Activated T-helper 2 cell treated with anti-CD3 and anti-CD28 coated beads, Interferon-gamma antibody, Interleukin-2, Interleukin-4, amounts not matched to agents 10 μg/mL and 5 μg/mL and 100 μg/mL, durations not matched to agents 14 hours and 24 hours and 36 hours (primary cell): ENCODE measurements at places on chromosomes 2 and 18.
A peak's percentile ranks its signal among the peaks of the same experiment; 100 is the strongest.

DNA sequence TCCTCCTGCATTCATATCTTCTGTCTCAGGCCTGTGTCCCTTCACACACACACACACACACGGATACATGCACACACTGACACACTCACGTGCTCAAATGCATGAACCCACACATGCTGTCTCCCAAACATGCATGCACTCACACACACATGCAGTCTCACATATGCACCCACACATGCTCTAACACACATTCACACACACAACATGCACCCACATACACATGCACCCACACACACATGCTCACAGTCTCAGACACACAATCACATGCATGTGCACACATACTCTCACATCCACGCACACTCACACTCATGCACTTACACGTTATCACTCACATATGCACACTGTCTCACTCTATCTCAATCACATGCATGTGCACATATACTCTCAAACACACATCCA is 1.9 kb upstream of the CD226 start:
- no peak for DNase-seq

DNA sequence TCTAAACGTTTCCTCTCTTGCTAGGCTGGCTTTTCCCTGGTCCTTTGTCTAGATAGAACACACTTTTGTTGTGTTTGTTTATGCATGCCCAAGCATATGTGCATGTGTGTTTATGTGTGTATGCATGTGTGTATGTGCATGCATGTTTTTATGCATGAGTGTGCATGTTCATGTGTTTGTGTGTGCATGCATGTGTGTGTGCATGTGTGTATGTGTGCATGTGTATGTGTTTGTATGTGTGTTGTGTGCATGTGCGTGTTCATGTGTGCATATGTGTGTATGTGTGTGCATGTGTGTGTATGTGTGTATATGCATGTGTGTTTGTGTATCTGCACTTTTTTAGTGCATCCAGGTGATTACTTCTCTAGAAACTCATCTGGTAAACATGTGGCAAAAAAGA is 558.0 kb downstream of the GALR1 start:
- DNase-seq: no peak

DNA sequence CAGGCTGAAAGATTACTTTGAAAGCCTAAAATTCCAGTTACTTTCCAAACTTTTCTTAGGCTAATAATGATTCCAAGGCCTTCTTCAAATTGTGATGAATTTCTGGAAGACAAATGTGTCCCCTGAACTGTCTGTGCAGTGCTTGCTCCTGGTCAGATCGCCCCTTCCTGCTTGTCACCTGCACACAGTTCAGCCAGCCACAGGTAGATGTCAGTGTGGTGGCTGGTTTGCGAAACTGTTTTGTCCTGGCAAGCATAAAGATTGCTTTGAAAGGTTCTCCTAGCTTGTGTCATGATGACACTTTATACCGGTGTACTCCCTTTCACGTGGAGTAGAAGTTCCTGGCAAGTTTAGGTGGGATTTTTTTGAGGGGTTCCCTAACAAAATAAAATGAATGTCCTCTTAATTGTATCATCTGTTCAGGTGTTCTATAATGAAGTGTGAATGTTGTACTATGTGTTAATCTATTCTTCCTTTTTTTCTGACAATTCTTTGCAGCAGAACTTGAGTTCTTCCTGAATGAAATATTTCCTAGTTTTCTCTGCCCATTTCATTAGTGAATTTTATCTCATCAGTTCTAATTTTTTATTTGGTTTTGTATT is 298.8 kb downstream of the ZNF407 start:
- no peak for DNase-seq

GRCh38 chr2:143608758-143609157 is 479.5 kb downstream of the ARHGAP15 start:
- DNase-seq: no peak

GRCh38 chr2:128196471-128196931 is 105.5 kb downstream of the UGGT1 start:
- DNase-seq: no peak

- DNase-seq: no peak
Measured at GRCh38 chr2:229910832-229911412, 10.9 kb downstream of the TRIP12 start.

- DNase-seq: no peak
Measured at GRCh38 chr2:85250045-85250444, 77.7 kb downstream of the TGOLN2 start.

DNA sequence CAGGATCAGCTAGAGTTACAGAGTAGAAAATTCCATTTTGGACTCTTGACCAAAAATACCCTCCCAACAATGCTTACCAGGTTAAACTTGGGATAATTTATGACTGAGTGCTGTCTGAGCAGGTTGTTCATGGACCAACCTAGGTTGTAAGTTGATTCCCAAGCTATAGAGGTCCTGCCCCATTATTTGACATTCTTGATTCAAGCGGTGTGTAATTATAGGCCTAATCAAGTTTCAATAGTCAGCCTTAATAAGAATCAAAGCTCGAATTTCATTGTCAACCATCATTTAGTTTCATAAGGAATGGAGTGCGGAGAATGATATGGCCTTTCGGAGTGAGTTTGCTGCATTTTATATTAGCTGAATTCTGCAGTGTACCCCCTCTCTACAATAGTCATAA is 152.8 kb upstream of the FIGN start:
- DNase-seq: no peak

DNA sequence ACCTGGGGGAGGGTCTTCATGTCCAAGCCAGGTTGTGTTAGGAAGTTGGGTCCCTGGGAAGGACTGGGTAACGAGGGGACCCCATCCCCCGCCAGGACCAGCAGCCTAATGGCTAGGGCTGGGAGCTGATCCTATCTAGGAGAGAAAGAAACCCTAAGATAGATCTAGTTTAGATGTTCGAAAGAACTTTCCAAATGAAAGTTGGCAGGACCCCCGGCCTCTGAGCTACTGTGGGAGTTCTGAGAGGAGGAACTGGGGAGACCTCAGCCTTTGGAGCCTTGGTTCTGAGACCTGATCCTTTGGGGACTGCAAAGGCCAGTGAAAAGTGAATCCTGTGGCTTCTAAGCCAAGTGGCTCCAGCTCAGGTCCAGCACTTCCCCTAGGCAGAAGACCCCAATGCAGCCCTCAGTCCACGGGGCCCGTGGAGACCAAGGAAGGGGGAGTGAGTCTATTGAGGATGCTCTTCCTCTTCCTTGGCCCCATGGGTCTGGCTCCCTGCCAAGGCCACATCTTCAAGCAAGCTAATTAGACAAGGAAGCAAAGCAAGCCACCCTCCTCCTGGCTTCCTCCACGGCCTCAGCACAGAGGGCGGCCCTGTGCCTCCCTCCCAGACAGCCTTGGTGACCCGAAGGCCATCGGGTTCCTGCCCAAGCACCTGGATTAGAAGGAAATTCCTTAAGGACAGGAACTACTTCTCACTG is 23.5 kb downstream of the CCT7 start:
- no peak for DNase-seq

GRCh38 chr2:145323512-145323911 is 803.6 kb upstream of the ZEB2 start:
- DNase-seq: peak; percentile 9

- no peak for DNase-seq
Measured at GRCh38 chr2:102839668-102840388, 78.0 kb downstream of the TMEM182 start.

GRCh38 chr2:1985571-1985970 is 241.3 kb upstream of the PXDN start:
- DNase-seq: no peak

DNA sequence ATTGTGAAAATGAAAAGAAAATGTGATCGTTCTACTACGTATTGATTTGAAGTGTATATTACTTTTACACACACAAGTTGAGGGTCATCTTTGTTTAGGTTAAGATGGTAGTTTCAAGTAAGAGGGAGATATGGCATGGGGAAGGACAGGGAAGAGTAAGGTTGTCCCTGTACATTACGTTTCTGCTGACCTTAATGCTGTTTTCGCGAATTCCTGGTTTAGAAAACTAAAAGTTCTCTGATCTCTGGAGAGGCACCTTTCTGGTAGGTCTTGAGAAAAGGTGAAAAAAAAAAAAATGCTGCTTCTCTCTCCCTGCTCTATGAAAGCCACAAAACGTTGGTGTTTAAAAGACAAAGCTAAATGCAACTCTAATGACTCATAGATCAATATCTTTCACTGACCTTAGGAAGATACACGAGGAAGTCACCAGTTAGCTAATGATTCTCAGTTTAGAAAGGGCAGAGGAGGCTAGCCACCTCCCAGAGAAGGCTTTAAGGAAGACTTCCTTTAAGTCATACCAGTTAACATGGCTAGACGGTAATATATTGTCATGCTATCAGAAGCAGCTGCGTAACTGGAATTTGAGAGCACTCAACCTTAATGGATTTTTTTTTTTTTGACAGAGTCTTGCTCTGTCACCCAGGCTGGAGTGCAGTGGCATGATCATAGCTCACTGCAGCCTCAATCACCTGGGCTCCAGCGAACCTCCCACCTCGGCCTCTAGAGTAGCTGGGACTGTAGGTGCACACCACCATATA is 13.2 kb downstream of the TXNDC2 start:
- no peak for DNase-seq

GRCh38 chr2:69801745-69802290 is 27.6 kb upstream of the GMCL1 start:
- DNase-seq: no peak

DNA sequence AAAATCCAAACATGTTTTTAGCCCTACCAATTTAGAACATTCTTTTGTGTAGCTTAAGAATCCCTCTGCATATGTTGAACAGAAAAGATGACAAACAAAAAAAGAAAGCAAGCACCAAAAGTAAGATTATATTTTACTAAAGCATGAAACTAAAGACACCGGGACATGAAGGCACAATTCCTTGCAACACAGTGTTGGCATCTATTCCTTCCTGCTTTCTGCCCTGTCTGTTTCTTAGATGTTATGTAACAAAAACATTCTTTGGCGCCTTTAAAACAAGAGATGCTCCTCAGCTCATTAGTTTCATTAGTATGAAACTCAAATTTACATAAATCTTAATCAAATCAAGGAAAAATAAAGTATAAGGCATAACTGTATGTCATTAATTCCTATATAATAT is 106.6 kb downstream of the TMEM131 start:
- no peak for DNase-seq

GRCh38 chr2:240205348-240205747 is 64.9 kb upstream of the OTOS start:
- DNase-seq: no peak

DNA sequence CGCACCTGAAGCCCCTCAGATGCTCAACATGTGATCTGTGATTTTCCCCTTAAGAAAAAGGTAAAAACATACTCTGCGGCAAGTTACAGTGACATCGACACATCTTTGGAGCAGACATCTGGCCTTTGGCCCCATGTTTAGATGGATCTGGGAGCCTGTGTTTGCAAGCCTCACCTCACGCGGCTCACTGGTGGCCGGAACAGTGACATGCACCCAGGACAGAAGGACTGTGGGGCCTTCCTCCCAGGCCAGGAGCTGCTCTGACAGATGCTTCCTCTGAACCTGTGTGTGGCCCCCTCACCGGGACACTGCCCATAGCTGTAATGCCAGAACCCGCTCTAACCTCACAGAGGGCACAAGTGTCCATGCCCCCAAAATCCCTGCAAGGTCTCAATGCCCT is 13.1 kb downstream of the PASK start:
- no peak for DNase-seq

DNA sequence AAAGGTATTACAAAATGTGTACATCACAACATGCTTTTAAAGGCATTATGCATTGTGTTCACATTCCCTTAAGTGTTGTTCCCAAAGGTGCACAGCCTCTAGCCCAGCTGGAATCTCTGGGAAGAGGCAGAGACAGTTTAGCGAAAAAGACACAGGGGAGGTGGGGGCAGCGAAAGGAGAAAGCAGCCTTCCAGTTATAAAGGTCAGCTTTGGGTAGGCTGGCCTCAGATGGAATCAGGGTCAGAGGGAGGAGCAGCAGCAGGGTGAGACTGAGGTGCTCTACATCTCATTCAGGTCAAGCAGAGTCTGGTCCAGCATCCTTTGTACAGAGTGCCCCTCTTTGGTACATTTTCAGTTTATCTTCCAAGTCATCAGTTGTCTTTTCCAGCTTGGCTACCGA is 68.6 kb downstream of the ASXL2 start:
- no peak for DNase-seq

DNA sequence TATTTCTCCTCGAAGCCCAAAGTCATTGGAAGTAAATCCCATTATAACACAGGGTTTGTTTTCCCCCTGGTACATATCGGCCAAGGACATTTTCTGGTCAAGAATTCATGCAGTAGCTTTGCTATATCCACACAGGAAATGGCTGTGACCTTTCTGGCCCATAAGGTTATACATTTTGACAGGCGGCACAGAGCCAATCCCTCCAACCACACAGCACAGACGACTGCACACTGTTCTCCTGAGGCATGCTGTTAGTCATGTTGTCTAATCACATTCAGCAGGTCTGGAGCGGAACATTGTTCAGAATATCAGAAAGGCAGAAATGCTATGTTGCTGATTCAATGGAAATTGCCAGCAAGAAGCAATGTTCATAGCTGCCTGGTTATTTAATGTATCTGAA is 742.3 kb upstream of the SLC8A1 start:
- no peak for DNase-seq

- no peak for DNase-seq
Measured at GRCh38 chr2:133811409-133812125, 243.3 kb upstream of the NCKAP5 start.

- no peak for DNase-seq
Measured at GRCh38 chr2:64918220-64918886, 70.8 kb upstream of the SLC1A4 start.

- DNase-seq: no peak
Measured at GRCh38 chr18:3332376-3332775, 70.4 kb downstream of the MYL12B start.

GRCh38 chr2:78634425-78634824 is 391.1 kb upstream of the REG3G start:
- no peak for DNase-seq

GRCh38 chr2:235050980-235051351 is 99.1 kb downstream of the SH3BP4 start:
- DNase-seq: no peak

DNA sequence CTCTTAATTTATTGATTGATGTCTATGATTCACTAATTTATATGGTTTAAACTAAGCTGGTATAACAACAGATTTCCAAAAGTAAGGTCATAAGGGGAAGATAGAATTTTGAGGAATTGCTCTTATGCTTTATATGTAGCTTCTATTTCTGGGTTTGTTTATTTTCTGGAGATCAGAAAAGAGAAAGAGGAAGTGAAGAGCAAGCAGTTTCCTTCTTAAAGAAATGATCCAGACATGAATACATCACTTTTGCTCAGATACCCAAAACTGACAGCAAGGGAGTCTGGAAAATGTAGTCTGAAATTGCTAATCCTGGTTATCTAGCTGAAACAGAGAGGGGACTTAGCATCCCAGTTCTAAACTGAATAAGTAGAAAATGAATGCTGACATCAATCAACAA is 912.5 kb upstream of the CRIM1 start:
- DNase-seq: no peak

GRCh38 chr2:238059505-238059904 is 1.3 kb upstream of the SCLY start:
- DNase-seq: no peak

DNA sequence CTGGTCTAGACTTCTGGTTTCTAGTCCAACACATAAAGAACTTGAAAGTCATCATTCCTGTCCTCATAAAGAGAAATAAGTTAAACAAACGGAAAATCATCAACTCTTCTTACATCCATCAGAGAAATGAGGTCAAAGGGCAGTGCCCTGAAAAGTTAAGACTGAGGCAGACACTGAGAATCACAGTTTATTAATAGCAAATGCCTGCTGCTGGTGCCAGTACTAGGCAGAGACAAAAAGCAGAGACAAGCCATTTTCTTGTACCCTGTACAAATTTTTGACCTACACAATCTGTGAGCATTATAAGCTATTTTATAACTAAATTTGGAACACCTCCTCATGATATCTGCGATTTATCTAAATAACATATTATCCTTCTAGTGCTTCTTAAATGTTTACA is 36.8 kb downstream of the ATF2 start:
- no peak for DNase-seq
